Activated naive CD8-positive, alpha-beta T cell treated with anti-CD3 and anti-CD28 coated beads, Interleukin-2, amount 50 U/mL, for 24 hours (primary cell): ENCODE measurements at places on chromosomes 11 and 22.
A peak's percentile ranks its signal among the peaks of the same experiment; 100 is the strongest.

GRCh38 chr11:102254047-102254446, 63.2 kb upstream of the BIRC3 start:
- no peak for DNase-seq

DNA sequence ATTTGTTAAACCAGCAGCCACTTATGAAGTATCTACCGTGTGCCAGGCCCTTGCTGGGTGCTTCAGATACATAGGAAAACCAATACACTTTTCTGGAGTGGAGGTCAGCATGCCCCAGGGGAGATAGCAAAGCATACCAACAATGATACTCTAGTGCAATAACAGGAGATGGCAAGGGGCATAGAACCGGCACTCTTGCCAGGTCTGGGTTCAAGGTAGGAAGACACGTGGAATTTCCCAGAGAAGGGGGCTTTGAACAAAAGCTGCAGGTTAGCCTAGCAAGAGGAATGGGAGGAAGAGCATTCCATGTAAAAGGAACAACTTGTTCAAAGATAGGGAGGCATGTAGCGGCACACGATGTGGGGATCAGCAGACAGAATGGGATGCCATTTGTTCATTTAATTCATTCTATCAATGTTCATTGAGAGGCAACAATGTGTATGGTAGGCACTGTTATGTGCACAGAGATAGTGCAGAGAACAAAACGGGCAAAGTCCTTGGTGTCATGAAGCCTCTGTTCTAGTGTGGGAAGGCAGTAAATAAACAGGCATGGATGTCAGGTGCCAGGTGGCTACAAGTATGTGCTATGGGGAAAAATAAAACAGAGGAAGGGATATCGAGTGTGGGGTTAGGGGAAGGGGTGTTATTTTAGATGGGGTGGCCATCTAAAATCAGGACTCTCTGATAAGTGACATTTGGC, 162.6 kb upstream of the E2F8 start:
- DNase-seq, result no peak

DNA sequence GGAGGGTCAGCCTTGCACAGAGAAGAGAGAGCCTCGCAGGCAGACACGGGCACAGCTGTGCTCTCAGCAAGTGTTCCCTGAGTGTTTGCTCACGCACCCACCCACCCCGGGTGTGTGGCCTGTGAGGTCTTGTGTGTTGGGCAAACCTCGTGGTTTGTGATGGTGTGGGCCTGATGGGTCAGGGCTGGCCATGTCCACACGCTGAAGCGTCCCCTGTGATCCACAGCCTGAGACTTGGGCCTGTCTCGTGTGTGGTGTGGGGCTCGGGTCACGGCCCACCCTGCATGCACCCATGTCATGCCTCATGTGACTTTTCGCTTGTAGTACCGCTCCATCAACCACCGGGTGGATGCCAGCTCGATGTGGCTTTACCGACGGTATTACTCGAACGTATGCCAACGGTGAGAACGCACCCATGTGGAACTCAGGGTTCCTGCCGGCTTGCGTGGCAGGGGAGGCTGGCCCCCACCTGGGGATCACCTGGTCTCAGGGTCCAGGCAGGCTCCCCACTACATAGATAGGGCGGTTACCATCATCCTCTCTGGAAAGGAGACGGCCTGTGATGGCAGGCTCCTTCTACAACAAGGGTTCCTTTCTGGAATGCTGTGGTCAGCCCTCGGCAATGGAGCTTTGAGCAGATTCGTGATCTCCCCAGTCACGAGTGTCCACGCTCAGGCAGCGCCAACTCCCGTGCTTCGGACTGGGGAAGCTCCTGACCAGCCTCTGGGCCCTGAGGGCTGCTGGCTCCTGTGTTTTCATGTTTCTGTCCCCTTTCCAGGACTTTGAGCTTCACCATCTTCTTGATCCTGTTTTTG, 5.9 kb downstream of the TPCN2 start:
- no peak for DNase-seq

DNA sequence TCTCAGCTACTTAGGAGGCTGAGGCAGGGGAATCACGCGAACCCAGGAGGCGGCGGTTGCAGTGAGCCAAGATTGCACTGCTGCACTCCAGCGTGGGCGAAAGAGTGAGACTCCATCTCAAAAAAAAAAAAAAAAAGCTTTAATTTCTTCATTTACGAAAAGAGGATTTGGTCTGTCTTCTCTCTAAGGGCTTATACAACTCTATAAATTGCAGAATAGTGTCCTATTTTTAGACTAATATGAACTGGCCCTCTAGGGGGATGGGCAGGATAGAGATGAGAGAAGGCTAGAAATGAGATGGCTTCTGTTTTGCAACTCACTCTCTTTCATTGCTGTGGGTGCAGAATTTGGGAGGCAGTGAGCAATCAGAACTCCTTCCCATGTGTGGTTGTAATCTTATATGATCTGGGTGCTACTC, 11.3 kb downstream of the MAML2 start:
- DNase-seq, result no peak

DNA sequence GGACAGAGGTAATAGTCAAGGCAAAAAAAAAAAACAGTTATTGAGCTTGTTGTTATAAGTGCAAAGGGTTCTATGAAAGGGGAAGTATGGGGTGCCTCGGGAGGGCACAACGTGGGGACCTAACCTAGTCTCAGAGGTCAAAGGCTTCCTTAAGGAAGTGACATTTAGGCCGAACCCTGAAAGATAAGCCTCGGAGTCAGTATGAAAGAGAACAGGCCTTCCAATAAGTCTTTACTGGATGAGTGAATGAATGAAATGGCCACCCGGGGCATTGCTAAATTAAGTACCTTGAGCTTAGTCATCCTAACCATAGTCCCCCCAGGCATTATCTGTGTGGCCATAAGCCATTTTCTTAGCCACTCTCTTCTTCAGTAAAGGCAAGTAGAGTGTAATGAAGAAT, 19.7 kb downstream of the FLI1 start:
- DNase-seq, result no peak

DNA sequence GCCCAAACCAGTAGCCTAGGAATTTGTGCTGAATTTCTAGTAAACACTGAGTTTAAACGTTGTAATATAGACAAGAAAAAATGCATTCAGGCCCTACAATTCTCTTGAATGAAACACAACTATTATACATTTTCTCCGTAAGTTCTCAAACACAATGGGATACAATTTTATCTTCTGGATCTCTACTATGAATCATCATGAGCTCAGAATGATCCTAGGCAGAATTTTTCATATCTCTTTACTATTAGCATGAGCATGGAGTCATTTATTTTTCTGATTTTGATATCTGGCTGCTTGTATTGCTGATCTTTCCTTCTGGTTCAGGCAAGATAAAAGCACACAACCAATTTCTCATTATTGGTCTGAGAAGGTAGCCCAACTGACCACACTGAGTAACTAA, 1123.4 kb upstream of the RAG2 start:
- DNase-seq, result no peak

DNA sequence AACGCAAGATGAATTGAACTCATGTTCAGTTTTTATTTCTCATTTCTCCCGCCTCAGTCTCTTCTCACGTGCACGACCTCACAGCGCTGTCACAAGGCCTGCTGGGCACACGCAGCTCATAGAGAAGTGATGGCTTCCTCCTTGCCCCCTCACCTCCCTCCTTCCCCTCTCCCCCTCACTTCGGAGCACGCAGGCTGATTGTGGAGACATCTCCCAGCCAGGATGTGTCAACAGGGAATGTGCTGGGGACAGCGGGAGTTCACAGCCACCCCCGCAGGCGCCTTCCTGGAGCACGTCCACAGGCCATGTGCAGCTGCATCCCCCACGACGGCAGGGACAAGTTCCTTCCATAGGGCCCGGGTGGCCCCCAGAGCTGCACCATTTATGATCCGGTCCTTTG, 29.1 kb upstream of the KRTAP5-6 start:
- DNase-seq, result no peak

GRCh38 chr11:9019861-9020260, 16.1 kb upstream of the NRIP3 start:
- DNase-seq, result no peak

DNA sequence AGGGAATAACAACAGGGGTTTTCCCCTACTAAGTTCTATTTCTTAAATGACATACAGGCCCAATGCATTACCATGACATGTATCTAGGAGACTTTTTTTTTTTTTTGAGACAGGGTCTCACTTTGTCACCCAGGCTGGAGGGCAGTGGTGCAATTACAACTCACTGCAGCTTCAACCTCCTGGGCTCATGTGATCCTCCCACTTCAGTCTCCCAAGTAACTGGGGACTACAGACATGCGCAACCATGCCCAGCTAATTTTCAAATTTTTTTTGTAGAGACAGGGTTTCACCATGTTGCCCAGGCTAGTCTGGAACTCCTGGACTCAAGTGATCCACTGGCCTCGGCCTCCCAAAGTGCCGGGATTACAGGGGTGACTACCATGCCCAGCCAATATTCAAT, 7.5 kb downstream of the CPSF7 start:
- DNase-seq, result no peak

- DNase-seq, result no peak
Observed at GRCh38 chr11:19279451-19279850, 38.7 kb upstream of the E2F8 start.

GRCh38 chr22:36853407-36854099, 7.3 kb upstream of the NCF4 start:
- DNase-seq, result peak; percentile 93

DNA sequence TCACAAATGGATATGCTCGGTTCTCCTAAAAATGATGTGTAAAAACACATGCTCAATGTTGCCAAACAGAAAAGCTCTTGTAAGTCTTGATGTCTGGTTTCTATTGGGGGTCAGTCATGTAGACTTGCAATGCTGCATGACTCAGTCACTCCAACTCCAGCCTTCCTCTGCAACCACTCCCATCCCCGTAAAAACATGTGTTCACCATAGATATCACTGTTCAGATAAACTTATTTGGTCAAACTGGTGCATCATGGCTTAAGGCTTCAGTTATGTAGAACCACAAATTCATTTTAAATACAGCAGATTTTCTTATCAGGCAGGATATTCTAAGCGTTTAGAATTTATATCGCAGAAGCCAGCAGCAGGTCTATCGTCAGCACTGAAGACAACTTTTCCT, 298.4 kb upstream of the LUZP2 start:
- no peak for DNase-seq

GRCh38 chr22:49426618-49427266, 400.9 kb downstream of the BRD1 start:
- no peak for DNase-seq

DNA sequence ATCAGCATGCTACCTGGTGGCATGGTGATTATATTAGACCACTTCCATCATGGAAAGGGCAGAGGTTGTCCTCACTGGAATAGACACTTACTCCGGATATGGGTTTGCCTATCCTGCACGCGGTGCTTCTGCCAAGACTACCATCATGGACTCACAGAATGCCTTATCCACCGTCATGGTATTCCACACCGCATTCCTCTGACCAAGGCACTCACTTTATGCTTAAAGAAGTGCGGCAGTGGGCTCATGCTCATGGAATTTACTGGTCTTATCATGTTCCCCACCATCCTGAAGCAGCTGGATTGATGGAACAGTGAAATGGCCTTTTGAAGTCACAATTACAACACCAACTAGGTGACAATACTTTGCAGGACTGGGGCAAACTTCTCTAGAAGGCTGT, 109.2 kb upstream of the DRD2 start:
- DNase-seq, result no peak

DNA sequence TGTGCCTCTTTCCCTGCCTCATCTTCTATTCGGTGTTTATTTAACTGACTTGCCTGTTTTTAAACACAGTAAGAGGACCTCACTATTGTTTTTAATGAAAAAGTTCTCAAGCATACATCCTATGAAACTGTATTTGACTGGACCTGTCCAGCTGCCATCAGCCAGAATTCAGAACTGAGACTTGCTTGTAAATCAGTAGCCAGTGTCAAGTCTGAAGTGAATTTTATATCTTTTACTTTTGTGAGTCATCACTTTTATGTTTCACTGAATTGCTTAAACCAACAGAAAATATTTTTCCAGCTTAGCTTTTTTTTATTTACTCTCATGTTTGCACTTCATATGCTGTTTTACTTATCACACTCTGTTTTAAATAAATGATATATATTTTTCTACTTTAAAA, 88.3 kb downstream of the LUZP2 start:
- no peak for DNase-seq

DNA sequence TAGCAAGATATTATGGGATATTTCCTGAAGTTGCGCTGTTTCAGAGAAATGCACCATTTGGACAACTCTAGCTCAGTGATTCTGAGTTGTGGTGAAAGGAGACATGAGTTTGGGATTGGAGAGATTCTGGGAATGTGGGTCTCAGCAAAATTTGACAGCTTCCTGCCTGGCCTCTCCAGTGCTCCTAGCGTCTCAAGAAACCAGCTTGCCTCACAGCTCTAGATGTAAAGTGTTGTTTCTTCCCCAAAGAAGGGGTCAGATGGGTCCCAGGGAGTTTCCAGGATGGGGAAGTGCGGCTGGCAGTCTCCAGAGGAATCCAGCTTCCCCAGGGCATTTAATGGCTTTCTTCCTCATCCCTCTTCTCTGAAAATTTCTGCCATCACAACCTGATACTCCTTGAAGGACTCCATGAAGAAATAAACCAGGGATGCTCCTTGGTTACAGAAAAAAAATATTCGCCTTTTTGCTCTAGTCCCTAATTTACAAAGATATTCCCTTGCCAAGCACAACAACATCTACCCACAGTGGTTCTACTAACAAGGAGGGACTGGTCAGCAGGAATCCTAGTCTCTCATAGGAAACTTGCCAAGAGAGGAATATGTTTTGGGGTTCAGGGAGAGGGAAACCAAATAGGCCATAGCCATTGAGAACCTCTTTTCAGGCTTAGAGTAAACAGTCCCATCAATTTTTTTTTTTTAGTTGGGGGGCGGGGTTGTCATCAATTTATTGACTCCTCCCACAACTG, 185.4 kb upstream of the E2F8 start:
- no peak for DNase-seq

DNA sequence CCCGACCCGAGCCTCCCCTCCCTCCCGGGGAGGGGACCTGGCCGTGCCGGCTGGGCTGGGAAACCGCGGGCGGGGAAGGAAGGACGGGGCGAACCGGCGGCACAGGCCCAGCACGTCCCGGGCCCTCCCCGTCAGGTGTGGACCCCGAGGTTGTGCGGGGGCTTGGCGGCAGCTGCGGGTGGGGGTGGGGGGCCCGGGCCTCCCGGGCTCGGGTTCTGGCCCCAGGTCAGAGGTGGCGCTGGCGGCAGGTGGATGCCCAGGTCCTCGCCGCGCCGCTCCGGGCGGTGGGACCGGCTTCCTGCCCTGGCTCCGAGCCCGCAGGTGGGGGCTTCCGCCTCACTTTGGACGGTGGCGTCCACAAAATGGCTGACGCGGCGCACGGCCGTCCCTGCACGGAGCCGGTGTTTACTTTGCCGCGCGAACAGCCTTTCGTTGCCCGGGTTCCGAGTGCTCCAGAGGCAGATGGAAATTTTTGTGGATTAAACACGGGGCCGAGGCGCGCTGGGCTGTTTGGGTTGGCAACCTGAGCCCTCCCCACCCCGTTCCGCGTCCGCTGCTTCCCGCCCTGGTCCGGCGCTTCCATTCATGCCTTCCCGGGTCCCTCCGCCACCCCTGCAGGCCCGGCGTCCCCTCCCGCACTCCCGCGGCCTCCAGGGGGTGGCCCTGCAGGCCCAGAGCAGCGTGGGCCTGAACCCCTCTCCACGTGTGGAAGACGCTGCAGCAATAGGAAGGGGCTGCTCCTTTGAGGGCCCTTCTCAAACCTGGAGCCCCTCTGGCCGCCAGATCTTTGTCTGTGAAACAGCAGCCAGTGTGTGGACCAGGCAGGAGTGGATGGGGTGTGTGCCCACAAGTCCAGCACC, 92.0 kb upstream of the KCNQ1OT1 start:
- peak; percentile 30 for DNase-seq
